ENCODE measurements at places on chromosomes 1 and 21. TPM values are rescaled to one million over a fixed set of nuclear protein-coding genes. Genes with fewer than 3 reads are reported as not detected.

The PTPRC gene
- total RNA-seq: 4.5 TPM

The ZYG11A gene
- total RNA-seq: 1.6 TPM

The LCK gene
- total RNA-seq: 0.12 TPM

The FNDC10 gene
- total RNA-seq: 1.1 TPM

The CHI3L1 gene
- total RNA-seq: not detected

The IL6R gene
- 3.8 TPM for total RNA-seq

The SYT14 gene
- 3.7 TPM for total RNA-seq

The BTBD8 gene
- 6.9 TPM for total RNA-seq

The LMX1A gene
- not detected for total RNA-seq

The RCSD1 gene
- total RNA-seq: 0.81 TPM

The LHX8 gene
- 1.6 TPM for total RNA-seq

The RIMS3 gene
- total RNA-seq: 0.64 TPM

The LDLRAD1 gene
- not detected for total RNA-seq

The GPR61 gene
- not detected for total RNA-seq

The CATSPERE gene
- total RNA-seq: 0.25 TPM

The ENO1 gene
- total RNA-seq: 3,081 TPM

The INTS7 gene
- total RNA-seq: 26.4 TPM

The CLCNKA gene
- total RNA-seq: 0.42 TPM

The OPRD1 gene
- total RNA-seq: not detected

The LCE1D gene
- total RNA-seq: not detected

The KRTAP19-1 gene
- total RNA-seq: not detected

The PBX1 gene
- 20.1 TPM for total RNA-seq

The PODN gene
- total RNA-seq: not detected

The RAB42 gene
- total RNA-seq: 3.2 TPM

The HUNK gene
- 0.05 TPM for total RNA-seq

The FAM72C gene
- 5.2 TPM for total RNA-seq

The F3 gene
- total RNA-seq: 76.5 TPM

The SGIP1 gene
- total RNA-seq: 5.8 TPM

The VHLL gene
- not detected for total RNA-seq

The CELSR2 gene
- total RNA-seq: 3.7 TPM

The TAS1R3 gene
- not detected for total RNA-seq

The TRIM63 gene
- not detected for total RNA-seq

The DDR2 gene
- 21.9 TPM for total RNA-seq

The KRTAP12-2 gene
- total RNA-seq: not detected

The DNAH14 gene
- total RNA-seq: not detected

The CFAP45 gene
- total RNA-seq: 0.20 TPM

The SIK1 gene
- 1.2 TPM for total RNA-seq

The C1QC gene
- total RNA-seq: not detected

The NCMAP gene
- total RNA-seq: not detected

The KANK4 gene
- total RNA-seq: 27.2 TPM

The GART gene
- 114 TPM for total RNA-seq

The PTPRU gene
- 3.3 TPM for total RNA-seq
